Germinal center (tissue), 1 donor: ENCODE measurements at places on chromosomes 16 and 17.

- no peak for DNase-seq
Measured at GRCh38 chr16:405548-406506, 4.1 kb downstream of the DECR2 start.

- no peak for DNase-seq
Measured at GRCh38 chr16:27556471-27556870, 6.5 kb downstream of the KATNIP start.

- DNase-seq: no peak
Measured at GRCh38 chr17:3506054-3506453, 30.3 kb downstream of the ASPA start.

DNA sequence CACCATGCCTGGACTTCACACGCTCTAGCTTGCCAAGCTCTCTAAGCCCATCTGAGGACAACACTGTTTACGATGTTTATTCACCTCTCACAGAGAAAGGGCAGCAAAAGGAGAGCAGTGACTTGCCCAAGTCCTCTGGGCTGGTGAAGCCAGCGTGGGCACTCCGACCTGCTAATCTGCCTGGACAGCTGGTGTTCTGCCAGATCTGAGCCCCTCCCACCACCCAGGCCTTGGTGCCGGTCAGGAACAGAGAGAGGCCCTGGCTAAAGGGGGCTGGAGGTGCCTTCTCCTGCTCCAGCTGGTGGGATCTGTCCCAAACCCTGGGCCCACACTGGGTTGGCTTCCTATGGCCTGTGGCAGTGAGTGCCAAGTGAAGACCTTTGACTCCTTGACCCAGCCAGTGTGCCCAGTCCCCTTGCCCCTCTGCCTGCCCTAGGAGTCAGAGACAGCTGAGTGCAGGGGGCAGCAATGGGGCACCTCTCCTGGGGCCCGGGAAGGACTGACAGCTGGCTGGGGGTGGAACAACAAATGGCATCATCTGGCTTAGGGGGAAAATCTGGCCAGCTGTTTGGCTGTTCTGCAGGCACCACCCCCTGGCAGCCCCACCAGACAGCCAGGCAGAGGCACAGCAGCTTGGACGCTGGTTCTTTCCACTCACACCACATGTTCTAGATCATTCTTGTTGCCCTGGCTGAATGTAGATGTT lies 1.8 kb upstream of the SLC4A1 start:
- DNase-seq: no peak

DNA sequence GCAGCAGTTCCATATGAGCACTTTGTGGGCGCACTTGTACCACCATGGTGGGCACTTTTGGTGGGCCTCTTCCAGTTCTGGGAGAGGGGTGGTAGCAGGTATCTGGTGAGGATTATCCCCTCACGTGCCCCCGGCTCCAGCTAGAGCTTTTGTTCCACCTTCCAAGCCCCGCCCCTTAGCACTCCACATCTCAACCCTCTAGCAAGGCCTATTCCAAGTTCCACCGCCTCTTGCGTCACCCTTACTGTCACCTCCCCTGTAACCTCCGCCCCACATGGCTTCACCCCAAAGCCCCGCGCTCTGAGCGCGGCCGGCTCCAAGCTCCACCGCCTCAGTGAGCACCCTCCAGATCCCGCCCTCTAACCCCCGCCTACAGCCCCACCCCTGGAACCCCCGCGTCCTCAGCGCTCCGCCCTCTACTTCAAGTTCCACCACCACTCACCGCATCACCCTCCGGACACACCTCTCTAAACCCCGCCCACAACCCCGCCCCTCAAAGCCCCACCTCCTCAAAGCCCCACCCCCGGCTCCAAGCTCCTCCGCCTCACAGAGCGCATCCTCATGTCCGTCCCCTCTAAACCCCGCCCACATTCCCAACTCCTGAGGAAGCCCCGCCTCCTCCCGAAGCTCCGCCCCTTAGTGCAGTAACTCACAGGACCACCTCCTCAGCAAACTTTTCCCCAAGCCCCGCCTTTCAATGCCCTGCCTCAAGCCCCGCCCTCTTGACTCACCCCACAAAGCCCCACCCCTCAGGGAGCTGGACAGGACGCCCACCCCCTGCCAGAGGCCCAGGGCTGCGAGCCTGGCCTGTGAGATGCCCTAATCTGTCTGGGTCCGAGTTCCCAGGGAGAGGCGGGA lies 11.1 kb downstream of the SCN4A start:
- DNase-seq: peak; percentile 82

GRCh38 chr16:55189224-55189623 lies 134.8 kb upstream of the IRX6 start:
- DNase-seq: no peak

DNA sequence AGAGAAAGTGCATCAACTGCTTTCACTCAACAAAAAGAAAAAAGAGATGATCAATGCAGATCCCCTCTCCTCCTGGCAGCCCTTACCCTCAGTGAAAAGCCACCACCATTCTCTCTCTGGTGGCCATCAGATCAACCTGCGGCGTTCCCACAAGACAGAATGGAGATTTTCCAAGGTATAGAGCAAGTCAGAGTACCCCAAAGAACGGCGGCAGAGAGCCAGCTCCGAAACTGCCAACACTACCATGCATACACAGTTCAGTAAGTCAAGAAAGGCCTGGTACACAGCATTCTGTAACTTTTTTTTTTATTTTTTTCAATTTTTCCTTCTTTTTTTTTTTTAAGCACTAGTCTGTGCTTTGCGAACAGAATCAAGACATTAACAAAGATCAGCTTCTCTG lies 30.6 kb downstream of the STH start:
- DNase-seq: no peak

DNA sequence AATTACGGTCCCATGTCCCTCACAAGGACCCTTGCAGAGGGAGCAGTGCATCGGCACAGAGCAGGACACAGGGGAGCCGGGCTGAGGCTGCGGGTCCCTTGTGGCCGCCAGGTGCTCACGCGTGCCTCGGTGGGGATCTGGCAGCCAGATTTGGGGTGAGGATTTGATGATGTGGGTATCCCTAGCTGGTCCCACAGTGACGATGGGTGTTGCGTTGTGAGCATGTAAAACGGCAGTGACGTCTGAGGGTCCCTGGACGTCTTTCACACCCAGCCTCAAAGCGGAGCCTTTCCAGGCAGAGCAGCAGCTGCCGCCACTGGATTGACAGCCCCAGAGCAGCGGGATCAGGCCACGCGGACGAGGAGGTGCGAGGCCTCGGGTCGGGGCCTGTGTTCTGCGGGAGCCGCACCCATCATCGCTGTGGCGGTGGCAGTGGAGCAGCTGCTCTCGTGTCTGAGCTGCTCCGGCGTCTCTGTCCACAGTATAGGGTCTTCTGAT lies 54.6 kb downstream of the WDR45B start:
- no peak for DNase-seq

- DNase-seq: peak; percentile 44
Measured at GRCh38 chr17:29615048-29615385, 7.7 kb downstream of the CORO6 start.

GRCh38 chr17:56681561-56682266 lies 88.2 kb downstream of the NOG start:
- no peak for DNase-seq

DNA sequence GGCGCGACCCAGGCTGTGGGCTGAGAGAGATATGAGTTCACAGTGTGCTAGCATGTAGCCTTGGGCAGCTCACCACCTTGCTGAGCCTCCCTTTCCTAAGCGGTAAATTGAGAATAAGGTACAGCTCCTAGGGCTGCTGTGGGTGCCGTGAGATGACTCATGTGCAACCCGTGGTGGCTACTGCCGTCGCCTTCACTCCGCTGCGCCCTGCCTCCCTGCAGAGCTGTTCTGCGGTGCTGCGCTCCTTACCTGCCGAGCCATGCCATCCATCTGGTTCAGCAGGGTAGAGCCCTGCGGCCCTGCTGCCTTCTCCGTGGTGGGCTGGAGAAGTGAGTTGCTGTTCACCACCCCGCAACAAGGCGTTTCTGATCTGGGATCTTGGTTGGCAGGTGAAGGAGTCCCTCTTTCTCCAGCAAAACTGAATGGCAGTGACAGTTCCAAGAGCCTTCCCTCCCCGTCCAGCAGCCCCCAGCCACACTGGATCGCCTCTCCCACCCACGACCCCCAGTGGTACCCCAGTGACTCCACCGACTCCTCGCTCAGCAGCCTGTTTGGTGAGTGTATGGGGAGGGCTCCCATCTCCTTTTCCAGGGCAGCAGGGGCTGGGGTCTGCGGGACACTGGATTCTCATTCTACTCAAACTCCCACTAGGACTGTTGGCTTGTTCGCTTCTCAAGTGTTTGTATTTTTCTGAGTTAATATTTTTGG lies 9.3 kb upstream of the JPT2 start:
- no peak for DNase-seq
